ENCODE measurements at places on chromosomes 4 and X.

- no peak for DNase-seq
Observed at GRCh38 chrX:147602176-147602696, 309.5 kb upstream of the FMR1 start.

- DNase-seq = no peak
Observed at GRCh38 chrX:68690936-68691501, 43.6 kb downstream of the STARD8 start.

DNA sequence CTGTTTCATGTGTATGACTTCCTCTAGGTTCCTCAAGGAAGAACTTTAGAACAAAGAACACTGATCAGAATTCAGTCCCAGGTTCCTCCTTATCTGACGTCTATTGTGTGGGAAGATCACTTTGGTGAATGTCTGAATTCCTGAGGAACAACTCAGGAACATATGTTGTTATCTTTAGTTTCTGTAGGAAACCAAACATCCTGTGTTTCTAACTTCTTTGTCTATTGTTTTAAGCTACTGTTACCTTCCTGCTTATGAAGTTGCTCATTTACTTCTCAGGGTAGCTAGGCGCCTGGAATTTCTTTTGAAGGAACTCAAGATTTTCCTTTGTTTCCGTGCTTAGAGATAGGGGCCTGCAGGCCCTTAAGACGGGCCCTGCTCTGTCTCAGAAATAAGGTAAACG is 46.2 kb downstream of the MAGEB5 start:
- no peak for DNase-seq

- DNase-seq = no peak
Observed at GRCh38 chr4:125368671-125369081, 53.9 kb downstream of the FAT4 start.

GRCh38 chrX:39955625-39956024 is 142.1 kb downstream of the BCOR start:
- no peak for DNase-seq

DNA sequence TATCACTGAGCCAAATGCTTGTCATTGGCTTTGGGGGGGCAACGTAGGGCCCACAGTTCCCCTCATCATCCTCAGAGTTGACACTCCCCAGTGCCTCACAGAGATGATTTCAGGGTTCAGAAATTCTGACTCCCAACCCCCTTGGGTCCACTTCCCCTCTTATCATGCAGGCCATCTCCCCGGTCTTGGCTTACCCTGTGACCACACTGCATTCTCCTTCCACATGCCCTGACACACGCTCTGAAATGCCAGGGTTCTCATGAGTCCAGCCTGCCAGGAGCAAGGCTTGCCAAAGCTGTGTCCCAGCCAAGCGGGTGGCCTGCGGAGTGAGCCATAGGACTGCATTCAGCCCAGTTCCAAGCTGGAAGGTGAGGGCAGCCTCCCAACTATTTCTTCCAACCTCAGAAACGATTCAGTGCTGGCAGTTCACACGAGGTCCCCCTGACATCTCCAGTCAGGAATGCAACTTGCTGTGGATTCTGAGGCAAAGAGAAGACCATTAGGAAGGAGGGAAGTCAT is 101.2 kb downstream of the SMIM20 start:
- DNase-seq = no peak

- DNase-seq = no peak
Observed at GRCh38 chr4:55216863-55217635, 91.7 kb upstream of the KDR start.

- no peak for DNase-seq
Observed at GRCh38 chrX:2928191-2928582, 952 bp downstream of the ARSD start.

- no peak for DNase-seq
Observed at GRCh38 chr4:142016031-142016430, 379.6 kb downstream of the IL15 start.

- DNase-seq = no peak
Observed at GRCh38 chr4:26793735-26794134, 66.9 kb upstream of the STIM2 start.

DNA sequence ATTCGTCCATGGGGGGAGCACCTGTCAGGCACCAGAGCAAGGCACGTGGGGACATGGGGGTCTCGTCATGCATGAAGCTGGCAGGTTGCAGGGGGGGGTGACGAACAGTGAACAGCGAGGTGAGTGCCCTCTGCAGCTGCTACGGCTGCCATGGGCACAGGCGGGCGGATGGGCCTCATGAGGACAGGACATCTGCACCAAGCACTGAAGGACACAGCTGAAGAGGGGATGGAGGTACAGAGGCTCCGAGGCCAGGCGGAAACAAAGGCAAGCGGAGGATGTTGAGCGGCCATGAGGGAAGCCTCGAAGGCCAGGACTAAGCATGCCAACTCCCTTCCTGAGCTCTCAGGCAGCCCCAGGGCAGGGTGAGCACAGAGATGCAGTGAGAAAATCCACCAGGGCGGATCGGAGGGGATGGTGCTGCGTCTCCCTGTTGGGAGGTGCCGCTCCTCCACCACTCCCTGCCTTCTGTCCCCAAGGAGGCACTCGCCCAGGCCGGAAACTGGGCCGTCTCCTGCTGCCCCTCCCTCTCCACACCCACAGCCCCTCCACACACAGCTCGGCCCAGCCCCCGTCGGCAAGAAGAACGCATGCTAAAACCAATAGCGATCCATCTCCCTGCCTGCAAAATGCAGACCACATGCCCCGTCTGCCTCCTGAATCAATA is 24.6 kb downstream of the ABLIM2 start:
- no peak for DNase-seq

- no peak for DNase-seq
Observed at GRCh38 chrX:40096395-40097091, 1.2 kb downstream of the BCOR start.

DNA sequence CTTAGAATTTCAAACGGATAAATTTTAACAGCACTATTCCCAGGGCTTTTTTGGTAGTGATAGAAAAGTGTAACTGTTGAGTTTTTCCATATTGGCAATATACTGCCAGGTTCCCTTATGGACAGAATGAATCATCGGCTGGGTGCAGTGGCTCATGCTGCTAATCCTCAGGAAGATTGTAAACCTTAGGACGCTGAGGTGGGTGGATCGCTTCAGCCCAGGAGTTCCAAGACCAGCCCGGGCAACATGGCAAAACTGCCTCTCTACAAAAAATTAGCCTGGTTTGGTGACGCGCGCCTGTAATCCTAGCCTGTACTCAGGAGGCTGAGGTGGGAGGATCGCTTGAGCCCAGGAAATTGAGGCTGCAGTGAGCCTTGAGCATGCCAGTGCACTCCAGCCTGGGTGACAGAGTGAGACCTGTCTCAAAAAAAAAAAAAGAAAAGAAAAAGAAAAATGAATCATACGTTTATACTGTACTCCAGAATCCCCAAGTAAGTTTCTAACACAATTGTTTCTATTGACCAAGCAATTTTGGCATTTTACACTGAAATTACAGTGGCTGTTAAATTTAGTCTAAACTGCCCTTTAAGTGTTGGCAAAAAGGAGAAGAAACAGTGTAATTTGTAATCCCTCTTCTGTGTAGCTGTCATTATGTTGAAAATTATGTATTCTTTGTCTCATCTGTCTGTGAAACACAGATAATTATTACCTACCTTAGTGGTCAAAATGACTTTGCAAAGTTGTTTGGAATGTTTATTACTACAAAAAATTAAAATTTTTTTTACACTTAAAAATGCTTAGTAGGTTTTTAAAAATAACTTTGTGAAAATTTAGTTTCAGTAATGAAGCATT is 1.8 kb downstream of the SLC30A9 start:
- no peak for DNase-seq

- DNase-seq = no peak
Observed at GRCh38 chr4:155120536-155120935, 87.9 kb upstream of the NPY2R start.

- DNase-seq = no peak
Observed at GRCh38 chr4:73828956-73829355, 7.5 kb upstream of the CXCL6 start.

DNA sequence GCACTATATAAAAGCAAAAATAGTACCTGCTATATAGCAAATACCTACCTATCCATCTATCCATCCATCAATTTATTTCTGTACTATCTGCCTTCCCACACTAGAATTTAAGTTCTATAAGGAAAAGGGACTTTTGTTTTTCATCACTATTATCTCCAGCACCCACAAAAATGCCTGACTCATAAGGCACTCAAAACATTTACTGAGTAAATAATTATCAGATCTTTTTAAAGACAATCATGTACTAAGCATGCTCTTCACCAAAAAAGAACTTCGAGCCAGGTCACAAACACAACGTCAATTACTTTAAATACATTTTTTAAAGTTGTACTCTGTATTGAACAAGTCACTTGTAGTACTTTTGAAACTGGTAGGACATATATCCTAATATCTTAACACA is 119.9 kb downstream of the FBXW7 start:
- no peak for DNase-seq

GRCh38 chrX:15653961-15654360 is 10.6 kb downstream of the CLTRN start:
- no peak for DNase-seq

DNA sequence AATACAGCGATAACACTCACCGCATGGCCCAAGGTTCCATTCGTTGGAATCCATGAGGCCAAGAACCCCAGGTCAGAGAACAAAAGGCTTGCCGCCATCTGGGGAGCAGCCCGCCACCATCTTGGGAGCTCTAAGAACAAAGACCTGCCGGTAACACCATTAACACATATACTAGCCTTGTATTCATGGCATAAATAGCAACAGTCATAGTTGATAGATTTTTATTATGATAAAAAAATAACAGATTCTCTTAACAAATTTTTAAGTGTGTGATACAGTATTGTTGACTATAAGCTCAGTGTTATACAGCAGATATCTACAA is 309.4 kb downstream of the GLUD2 start:
- DNase-seq = no peak

DNA sequence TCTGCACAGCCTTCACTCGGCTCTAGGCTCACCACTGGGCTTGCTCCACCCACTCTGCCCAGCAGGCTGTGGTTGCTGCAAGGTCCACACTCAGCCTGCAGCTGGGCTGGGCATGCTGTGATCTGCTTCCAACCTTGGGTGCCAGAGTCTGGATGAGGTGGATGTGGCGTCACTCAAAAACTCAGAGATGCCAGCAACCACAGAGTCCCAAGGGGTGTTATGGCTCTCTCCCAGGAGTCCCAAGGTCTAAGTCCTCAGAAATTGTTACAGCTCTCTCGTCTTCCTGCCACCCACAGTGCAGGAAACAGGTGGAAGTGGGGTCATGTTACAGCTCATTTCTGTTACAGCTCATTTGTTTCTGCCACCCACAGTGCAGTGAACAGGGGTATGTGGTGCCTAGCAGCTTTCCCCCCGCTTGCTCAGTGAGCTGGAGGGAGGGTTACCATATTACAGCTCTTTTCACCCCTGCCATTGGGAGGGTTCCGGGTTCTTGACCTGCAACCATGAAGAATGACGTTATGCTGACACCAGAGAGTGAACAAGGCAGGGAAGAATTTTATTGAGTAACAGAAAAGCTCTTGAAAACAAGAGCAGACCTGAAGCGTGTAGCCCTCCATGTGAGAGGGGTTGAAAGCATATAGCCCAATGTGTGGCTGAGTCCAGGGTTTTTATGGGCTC is 893.9 kb downstream of the PCDH7 start:
- DNase-seq = no peak

DNA sequence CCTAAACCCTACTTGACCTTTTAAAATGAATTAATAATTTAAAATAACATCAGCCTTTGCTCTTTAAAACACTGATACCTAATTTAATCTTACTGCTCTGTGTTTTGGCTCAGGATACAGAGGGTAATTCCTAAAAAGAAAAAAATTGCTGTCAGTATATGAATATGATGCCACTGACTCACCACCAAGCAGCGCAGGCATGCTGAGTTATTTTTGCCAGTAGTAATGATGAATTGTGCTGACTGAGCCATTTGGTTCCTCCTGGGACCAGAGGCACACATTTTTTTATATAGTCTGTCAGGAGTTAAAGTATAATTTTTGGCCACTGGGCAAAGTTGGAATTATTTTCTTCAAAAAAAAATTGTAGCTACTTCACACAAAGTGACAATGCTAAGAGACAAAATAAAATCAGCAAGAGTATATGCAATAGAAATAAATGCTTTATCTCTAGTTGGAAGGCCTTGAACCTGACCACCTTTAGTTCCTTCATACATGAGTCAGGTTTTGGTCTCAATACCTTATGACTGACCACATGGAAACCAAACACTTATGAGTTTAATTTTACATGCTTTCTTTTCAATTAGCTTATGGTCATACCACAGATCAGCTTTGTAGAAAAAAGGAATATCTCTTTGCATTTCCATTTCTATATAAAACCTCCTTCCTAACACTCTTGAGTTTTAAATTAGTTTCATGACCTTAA is 115.1 kb downstream of the PPP3CA start:
- DNase-seq = no peak

DNA sequence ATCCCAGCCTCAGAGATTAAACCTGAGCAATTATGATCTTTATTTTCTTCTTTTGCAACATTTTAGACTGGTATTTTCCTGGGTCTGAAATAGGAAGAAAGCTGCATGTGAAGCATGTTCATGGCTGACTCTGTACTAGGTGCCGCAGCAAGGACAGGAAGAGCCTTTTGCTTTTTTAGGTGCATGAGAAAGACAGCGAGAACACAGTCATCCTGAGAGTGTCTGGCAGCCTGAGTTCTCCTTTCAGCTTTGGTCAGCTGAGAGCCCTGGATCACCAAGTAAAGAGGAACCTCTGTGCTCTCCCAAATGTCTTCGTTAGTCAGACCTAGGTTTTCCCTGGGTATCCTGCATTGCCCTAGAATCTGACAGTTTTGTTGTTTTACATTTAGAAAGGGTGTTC is 29.8 kb downstream of the FAM149A start:
- DNase-seq = no peak

GRCh38 chr4:37562592-37562991 is 123.6 kb downstream of the RELL1 start:
- DNase-seq = no peak

DNA sequence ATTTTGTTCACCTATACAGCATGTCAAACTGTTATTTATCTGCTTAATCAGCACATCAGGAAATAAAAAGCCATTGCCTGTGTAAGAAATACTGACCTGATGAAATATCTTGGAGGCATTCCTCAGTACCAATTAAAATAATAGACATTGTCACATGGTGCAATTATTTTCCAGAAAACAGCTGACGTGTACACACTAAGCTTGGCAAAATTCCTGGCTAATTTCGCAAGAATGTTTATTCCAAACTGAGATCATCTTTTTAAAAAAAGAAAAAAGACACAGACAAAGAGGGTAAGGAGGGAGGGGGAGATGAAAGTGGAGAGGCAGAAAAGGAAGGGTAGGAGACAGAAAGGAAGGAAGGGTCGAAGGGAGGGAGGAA is 61.9 kb upstream of the NFKB1 start:
- no peak for DNase-seq

GRCh38 chr4:5460106-5460801 is 248.1 kb downstream of the EVC2 start:
- DNase-seq = no peak

All from activated CD8-positive, alpha-beta memory T cell treated with anti-CD3 and anti-CD28 coated beads for 1 hour (primary cell).